ENCODE measurements at places on chromosomes 4 and X.

DNA sequence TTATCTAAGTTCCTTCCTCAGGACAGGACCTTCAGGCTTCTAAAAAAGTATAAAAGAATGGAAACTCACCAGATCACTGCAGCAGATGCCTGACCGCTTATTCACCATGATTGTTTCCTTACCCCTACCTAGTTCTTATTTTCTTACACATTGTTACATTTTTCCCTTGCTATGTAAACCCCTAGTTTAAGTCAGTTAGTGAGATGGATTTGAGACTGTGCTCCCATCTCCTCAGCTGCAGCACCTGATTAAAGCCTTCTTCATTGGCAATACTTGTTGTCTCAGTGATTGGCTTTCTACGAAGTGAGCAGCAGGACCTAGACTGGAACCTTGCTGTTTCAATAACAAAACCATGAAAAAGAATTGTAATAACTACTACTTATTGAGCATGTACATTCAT, 4.7 kb downstream of the SPARCL1 start:
- DNase-seq: no peak

GRCh38 chr4:46450556-46450955, 60.6 kb upstream of the GABRA2 start:
- no peak for DNase-seq

GRCh38 chrX:110280954-110281353, 36.9 kb downstream of the AMMECR1 start:
- no peak for DNase-seq

- DNase-seq: no peak
Measured at GRCh38 chrX:16855363-16856075, 14.6 kb downstream of the RBBP7 start.
